ENCODE measurements at places on chromosomes 2 and 18.

GRCh38 chr2:32496662-32497061 lies 131.2 kb upstream of the TTC27 start:
- peak; percentile 81 for DNase-seq

DNA sequence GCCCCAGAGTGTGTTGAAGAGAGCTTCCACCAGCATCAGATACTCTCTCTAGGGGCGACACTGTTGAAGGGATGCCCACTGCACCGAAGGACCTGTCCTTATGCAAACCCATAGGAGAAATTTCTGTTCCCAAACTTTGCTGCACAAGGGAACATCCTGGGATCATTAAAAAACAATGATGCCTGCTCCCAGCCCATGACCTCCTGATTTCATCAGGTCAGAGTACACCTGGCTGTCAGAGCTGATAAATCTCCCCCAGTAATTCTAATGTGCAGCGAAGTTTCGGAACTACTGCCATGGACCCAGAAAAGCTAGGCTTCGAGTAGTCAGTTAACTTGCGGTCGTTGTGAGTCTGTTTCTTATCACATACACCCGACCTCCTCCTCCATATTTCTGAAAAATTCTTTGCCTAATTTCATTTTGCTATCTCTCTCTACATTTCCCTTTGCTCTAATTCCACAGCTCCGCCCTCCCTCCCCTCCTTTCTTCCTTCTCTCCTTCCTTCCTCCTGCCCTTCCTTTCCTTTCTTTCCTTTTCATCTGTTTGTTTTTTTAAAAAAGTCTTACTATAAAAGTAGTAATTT lies 18.8 kb downstream of the FAM124B start:
- DNase-seq, result no peak

DNA sequence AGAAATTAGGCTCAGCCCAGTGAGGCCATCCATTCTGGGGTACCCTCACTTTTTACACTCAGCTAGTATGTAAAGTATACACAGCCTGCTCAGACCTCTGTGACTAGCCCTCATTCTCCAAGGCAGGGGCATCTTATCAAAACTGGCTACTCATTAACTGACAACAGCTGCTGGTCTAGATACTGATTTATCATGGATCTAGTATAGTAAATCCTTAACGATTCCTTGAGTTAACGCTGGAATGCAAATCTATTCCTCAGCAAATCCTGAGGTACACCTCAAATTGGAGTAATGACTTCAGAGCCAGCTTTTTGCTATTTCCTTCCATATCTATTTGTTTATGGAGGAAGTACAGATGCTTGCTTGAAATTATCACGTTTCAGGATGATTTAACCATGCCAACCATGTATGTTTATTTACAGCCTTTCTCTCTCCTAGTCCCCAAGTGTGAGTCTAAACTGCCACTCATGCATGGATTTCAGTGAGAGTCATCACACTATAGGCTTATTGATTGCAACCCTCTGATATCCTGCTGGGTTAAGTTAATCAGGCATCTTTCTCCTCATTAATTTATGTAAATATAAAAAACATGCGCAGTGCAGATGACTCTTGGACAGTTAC lies 70.2 kb upstream of the DOK6 start:
- no peak for DNase-seq

DNA sequence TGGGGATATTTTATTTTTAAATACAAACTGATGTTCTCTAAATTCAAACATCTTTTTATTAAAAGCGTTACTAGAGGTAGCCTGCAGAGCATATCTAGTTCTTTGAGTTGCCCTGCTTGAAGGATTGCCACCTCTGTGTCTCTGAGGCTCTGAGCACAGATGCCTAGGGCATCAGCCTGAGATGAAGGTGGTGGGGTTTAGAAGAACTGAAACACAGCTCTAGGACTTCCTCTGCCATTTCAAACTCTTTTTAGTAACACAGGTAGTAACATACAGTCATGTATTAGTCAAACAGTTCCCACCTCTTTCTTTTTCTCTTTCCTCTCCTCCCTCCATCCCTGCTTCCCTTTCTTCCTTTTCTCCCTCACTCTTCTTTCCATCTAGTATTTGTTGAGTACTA lies 57.6 kb downstream of the TTC21B start:
- DNase-seq, result no peak

GRCh38 chr2:31219131-31219969 lies 2.0 kb upstream of the CAPN14 start:
- peak; percentile 52 for DNase-seq

- DNase-seq, result no peak
Observed at GRCh38 chr2:162340822-162341221, 3.1 kb upstream of the GCA start.

DNA sequence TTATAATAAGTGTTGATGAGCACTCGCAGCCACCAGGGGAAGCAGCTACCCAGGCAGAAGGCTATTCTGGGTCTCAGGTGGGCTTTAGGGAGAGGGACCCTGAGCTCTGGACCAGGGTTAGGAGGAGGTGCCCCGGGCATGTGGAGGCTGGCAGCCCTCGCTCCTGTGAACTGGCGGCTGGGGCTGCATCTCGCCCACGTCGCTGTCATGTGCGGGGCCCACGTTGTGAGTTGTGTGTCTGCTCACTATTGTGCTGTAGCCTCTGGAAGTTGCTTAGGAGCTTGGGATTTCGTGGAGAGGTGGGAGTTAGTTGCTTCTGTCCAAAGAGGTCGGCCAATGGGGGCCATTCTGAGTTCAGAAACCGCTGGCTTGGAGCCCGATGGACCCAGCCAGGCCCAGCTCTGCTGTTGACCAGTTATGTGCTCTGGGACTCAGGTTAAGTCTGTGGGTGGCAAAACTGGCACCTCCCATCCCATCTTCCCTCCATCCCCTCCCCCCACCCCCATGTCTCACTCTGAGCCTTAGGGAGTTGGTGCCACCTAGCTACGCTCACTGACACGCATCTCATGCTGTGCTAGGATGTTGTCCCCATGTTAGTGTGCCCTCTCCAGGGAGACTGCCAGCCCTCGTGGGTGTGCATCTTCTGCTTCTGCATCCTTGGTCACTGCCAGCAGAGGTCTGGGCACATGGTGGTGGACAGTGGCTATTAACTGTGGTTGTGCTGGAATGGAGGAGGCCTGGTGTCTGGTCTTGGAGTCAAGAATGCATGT lies 18.5 kb downstream of the RRM2 start:
- peak; percentile 8 for DNase-seq

GRCh38 chr2:11710210-11710609 lies 36.2 kb upstream of the LPIN1 start:
- DNase-seq, result no peak

GRCh38 chr2:239099474-239099873 lies 251.6 kb downstream of the TWIST2 start:
- DNase-seq, result no peak

GRCh38 chr2:43003702-43004101 lies 211.3 kb upstream of the HAAO start:
- no peak for DNase-seq

- no peak for DNase-seq
Observed at GRCh38 chr2:85737481-85737880, 16.3 kb upstream of the ATOH8 start.

- DNase-seq, result no peak
Observed at GRCh38 chr2:176234940-176235339, 34.3 kb upstream of the MTX2 start.

DNA sequence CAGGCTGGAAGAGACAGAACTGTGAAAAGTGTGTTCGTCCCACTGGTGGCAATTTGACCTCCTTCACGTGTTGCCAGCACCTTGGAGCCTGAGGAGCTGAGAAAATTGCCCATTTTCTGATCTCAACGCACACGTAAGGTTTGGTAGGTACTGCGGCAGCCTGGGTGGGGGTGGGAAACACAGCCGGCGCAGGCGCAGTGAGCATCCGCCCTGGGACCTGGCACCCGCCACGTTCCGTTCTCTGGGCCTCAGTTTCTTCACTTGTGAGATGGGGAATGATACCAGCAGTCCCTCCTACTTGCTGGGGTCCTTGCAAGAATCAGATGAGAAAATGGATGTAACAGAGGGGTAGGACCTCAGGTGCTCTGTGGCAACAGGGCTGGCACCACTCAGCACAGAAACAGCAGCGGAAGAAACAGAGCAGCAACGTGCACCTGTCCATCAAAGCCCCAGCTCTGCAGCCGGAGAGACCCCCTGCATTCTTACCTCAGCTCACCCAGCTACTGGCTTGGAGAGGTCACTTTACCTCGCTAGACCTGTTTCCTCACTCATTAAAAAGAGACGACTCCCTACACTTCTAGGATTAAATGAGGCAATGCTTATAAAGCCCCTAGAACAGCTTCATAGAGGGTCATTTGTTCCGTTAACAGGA lies 458.0 kb upstream of the ID2 start:
- no peak for DNase-seq

DNA sequence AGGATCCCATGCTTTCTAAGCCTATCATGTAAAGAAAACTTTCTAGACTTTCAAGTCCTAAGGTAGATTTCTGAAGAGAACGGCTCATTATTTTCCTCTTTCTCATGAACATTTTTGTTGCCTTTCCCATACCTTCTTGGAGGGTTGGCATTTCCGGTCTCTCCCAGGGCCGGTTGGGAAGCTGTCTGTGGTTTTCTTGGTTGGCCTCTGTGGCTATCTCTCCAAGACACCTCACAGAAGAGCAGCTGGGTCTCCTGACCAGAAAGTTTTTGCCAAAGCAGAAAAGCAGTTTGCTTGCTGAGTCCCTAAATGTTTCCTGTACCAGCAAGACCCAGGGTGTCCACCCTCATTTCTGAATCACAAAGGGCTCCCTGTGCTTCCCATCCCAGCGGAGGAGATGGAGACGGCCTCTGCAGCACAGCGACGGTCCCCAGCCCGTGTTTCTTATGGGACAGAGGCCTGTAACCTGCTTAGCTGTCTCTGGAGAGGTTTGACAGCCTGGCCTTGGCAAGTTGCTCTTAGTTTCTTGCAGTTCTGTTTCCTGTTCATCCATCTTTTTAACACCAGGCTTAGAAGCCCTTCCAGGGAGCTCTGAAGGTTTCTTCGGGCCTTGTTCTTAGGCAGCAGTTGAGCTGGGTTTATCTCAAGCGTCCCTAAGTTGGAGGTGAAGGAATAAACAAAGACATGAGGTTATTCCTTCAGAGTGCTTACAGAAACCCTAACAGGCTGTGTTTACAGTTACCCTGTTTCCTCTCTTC lies 39.8 kb downstream of the GREB1 start:
- no peak for DNase-seq

GRCh38 chr2:144467502-144468137 lies 52.3 kb downstream of the ZEB2 start:
- no peak for DNase-seq

GRCh38 chr2:234865040-234865439 lies 86.8 kb upstream of the SH3BP4 start:
- DNase-seq, result no peak

GRCh38 chr2:176138923-176139660 lies 9.6 kb downstream of the HOXD8 start:
- no peak for DNase-seq

DNA sequence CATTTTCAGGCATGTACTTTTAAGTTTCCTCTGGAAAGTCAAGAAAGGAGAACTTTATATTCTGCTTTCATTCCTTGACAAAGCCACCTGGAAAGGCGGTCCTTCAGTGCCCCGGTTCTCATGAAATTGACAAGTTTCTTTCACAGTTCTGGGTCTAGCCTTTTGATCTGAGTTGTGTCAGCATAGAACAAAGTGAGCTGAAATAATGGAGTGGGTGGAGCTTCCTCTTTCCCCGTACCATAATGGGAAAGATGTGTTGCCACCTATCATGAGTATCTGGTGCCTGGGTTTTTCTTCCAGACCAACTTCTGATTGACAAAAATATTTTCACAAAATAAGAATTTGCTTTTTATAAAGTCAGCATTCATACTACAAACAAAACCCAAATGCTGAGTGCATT lies 49.3 kb downstream of the PTRHD1 start:
- no peak for DNase-seq

- no peak for DNase-seq
Observed at GRCh38 chr2:228942856-228943255, 328.2 kb downstream of the PID1 start.
